Activated naive CD4-positive, alpha-beta T cell treated with Interleukin-2 at 50 U/mL for 16 hours (primary cell): ENCODE measurements at places on chromosomes 2 and 18.

DNA sequence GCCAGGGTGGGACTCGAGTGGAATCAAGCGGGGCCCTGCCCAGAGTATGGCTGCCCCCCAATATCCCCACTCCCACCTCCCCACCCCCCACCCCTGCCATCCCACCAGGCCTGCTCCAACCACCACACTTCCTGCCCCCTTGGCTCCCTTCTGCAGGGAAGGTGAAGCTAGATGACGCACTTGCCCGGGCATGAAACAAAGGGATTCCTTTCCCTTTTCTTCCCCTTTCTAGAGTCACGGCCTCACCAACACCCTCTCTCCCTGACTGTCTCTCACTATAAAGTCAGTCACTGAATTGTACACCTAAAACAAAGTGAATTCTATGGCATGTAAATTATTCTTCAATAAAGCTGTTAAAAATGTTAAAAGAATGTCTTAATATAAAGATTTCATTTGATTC lies 16.0 kb downstream of the ZBTB7C start:
- DNase-seq: no peak

DNA sequence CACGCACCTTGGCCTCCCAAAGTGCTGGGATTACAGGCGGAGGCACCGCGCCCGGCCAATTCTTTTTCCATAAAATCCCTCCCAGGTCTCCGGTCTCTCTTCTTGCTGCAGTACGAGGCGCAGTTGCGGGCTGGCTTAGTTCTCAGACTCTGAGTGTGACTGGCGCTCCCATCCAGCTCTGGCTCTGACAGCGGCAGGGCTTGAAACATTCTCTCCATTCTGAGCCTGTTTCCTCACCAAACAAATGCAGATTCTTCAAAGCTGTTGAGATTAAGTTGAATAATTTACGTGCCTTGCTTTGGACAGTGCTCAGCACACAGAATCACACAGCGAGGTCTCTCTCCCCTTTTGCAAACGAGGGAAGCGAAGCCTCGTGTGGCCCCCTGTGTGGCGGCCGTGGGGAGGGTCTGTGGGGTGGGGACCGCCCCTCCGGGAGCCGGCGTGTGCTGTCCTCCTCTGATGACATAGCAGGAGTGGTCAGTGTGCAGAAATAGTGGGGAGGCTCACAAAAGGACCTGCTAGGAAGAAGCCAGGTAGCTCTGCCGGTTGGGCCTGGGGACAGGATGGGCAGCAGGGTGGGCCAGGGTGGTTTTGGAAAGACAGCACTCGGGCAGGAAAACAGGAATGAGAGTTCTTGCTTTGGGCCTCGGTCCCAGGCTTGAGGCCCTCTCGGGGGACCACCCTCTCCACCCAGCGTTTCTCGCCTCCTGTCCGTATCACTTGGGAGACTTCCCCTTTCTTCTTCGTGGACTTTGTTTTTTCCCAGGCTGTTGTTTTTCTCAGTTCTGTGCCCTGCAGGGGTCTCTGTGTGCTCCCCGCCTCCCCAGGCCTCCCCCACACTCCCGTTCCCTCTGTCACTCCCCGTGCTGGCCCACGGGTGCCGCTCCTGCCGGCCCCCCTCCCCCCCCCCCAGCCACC lies 75.0 kb downstream of the KCNG2 start:
- no peak for DNase-seq

GRCh38 chr2:218694405-218695145 lies 16.1 kb upstream of the TTLL4 start:
- no peak for DNase-seq

GRCh38 chr18:50696436-50696835 lies 123.4 kb downstream of the MRO start:
- no peak for DNase-seq

GRCh38 chr2:118442996-118443553 lies 354.8 kb downstream of the INSIG2 start:
- DNase-seq: no peak

DNA sequence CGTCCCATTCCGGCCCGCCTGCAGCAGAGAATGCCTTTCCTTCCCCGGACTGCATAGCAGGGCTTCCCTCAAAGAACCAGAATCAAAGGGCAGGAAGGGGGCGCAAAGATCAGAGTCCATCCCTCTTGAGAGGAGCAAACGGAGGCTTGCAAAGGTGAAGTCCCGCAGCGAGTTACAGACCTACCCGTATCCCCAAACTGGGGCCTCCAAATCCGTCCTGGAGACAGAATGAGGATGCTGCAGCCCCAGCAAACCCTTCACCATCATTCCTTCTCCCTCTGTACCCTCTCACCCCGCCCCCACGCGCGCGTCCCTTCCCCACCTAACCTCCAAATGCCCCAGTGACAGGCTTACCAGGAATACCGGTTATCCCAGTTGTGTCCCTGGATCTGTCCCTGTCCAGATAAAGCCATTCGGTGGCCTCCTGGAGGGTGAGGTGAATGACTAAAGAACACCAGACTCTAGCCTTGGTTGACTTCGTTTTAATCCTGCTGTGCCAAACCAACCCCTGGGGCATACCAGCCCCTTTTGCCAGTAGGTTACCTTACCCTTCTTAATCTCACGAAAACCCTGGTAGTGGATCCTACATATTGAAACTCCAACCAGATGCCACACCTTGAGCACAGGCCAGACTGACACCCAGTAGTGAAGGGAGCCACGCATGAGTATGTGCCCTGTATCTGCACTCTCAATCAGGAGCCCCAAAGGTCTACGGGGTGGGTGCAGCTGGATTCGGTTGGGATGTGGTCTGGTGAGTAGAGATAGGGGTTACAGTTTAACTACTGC lies 961 bp upstream of the SLC40A1 start:
- no peak for DNase-seq
